ENCODE measurements at places on chromosomes 2 and 18.

DNA sequence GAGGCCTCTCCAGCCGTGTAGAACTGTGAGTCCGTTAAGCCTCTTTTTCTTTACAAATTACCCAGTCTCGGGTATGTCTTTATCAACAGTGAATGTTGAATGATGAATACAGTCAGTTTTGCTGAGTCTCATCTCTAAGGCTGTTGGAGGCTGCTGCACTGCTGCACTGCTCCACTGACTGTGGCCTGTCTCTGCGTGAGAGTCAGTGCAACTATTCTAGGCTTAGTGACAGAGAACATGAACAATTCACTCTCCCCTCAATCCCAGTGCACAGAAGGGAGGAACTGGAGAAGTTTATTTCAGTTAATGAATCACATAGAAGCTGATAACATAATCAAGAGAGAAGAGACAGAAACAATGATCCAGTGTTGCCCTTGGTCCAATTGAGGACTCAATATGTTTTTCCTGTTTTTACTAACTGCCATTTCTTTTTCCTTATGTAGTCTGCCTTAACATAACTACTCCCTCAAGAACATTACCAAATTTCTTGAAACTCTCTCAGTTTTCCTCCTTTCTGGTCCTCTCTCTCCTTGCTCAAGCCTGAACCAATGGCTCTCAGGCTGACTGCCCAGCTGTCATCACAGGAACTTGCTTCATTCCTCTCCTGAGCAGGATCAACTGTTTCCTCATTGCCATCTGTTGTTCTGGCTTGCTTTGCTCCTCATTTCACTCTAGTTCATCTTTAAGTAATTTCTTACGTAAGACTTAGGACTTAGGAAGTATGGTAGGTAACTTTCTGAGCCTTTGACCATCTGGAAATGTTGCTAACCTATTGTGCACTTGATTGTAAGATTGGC lies 483.2 kb downstream of the METTL4 start:
- DNase-seq, result no peak

DNA sequence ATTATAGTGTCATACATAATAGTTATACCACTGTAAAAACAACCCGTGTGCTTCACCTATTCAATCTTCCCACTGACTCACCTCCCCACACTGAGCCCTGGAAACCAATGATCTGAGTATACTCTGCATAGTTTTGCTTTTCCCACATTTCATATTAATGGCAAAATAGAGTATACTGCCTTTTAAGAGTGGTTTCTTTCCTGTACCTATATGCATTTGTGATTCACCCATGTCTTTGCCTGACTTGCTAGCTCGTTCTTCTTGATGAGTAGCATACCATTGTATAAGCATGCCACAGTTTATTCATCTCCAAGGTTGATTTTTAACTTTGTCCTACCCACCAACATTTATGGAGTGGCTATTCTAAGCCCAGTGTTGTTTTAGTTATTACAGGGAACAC lies 686.4 kb downstream of the PLCL1 start:
- no peak for DNase-seq

DNA sequence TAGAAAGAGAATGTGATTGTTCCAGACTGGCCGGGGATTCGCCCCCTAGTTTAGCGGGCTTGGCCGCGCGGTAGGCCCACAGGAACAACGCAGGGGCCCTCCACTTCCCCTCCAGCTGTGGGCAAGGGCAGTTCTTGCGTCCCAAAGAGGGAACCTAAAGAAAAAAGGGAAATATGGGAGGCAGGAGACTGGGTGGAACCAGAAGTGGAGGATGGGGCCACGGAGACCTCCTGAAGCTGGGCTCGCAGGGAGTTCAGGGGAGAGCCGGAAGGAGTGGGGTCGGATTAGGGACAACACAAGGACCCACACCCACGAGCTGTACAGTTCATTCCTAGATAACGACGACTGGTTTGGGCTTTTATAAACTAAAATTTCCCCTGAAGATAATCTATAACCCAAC lies 18.2 kb downstream of the GNLY start:
- DNase-seq, result no peak

DNA sequence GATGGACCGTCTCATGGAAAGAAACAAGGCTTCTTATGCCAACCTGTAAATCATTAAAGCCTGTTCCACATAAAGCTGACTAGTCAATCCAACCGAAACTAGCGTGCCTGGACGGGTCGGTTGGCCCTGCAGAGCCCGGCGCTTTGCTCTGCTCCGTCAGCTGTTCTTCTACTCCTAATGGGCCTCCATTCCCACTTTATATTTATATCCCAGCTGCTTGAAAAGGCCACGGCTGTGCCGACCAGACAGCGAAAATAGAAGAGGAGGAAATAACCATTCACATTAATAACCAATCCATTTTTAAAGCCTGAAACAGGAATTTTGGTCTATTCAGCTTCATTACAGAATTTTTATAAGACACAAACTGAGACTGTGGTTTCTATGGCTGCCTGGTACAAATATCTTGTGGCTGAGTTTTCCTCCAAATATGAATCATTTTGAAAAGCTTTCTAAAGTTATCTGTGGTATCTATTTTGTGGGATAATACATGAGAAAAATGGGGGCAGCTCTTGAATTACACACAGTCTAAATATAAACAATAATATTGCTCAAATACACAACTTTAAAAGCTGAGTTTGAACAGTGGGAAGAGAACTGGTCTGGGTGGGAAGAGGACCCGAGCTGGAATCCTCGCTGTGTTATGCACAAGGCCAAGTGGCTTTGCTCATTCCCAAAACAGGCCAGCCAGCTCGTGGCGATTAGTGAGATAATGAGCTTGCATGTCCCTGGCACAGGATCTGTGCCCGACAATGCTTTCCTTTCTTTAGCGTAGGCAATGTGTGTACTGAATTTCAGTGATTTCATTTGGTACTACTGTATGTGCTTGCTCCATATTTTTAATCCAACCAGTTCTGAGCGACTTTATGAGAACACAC lies 10.5 kb upstream of the FAM124B start:
- no peak for DNase-seq

DNA sequence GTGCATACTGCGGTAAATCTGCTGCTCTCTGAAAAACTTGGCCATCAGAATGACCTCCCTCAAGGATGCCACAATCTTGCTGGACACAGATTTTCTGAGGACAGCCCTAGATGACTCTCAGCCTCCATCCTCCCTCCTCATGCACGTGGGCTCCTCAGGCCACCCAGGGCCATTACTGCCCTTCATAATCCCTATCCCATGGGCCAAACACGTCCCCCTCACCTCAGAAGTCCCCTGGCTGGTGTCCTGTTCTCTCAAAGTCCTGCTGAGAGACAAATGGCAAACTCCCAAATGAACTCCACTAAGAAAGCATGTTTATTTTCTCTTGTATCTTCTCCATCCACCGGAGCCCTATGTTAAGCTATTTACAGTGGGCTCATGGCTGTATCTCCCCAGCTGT lies 125.7 kb downstream of the MRO start:
- DNase-seq, result no peak

DNA sequence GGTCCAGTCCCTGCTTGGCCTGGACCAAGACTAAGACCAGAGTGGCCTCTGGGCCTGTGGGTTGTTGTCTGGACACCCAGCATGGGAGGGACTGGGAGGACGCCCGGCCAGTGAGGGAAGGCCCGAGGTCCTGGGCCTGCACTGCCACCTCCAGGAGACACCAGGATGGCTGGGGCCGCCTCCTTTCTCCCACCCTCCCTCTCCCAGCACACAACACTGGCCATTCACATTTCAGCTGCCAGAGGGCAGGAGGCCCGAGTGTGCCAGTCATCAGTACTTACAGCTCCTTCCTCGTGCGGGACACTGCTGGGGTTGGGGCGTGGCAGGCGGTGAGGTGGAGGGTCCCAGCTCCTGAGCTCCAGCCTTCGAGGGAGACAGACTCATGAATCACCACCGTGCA lies 133.5 kb downstream of the ASB1 start:
- no peak for DNase-seq

DNA sequence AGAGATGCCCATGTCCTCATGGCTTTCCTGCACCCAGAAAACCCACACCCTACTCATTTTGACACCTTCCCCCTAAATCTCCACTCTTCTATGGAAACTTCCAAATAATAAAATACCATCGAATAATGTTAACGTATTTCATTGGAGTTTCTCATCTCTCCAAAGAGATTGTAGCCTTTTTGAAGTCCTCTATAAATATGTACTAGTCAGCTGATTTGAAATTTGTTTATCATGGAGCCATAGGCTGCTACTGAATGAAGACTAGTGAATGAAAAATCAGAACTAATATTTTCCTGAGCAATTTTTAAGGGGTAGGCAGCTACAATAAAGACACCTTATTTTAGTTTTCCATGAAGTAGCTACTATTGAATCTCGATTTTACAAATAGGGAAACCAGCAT lies 226.1 kb upstream of the EPAS1 start:
- DNase-seq, result no peak

DNA sequence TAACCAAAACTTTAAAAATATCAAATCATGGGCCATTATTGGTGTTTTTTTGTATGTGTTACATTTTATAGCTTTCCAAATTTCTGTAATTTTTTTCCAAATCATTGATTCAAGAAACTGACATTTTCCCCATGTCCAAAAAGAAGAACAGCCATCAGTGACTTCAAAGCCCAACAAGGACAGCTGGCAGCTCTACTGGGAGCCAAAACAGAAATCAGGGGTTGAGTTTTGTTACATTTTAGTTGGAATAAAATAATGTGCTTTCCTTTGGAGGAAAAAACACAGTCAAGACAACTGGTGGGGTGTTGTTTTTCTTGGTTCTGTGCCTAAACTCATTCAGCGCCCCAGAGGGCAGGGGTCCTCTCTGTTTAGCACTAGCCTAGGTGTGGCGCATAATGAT lies 23.8 kb downstream of the AKAIN1 start:
- no peak for DNase-seq

- no peak for DNase-seq
Observed at GRCh38 chr2:187593697-187594096, 39.5 kb upstream of the TFPI start.
